ENCODE measurements at places on chromosomes 4 and X.

DNA sequence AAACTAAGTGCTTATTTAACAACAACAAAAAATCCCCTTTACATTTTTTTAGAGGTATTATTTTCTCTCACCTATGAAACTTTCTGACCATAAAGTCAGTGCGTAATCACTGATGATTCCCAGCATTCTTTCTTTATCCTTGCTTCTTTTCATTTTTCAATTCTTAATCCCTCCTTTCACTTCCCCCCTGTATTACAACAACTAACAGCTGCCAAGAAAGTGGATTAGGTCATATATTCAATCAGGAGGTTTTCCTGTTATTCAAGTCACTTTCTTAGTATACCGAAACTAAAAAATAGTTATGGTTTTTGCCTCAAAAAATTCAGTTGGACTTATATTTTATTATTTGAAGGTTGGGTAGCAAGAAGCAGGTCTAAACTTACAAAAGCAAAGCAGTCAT lies 2.1 kb upstream of the STAP1 start:
- no peak for DNase-seq

- DNase-seq: no peak
Measured at GRCh38 chrX:10157032-10157341, 212 bp downstream of the CLCN4 start.

GRCh38 chrX:43745938-43746721 lies 90.0 kb downstream of the MAOA start:
- no peak for DNase-seq

- DNase-seq: no peak
Measured at GRCh38 chrX:11367609-11368430, 74.6 kb downstream of the AMELX start.

DNA sequence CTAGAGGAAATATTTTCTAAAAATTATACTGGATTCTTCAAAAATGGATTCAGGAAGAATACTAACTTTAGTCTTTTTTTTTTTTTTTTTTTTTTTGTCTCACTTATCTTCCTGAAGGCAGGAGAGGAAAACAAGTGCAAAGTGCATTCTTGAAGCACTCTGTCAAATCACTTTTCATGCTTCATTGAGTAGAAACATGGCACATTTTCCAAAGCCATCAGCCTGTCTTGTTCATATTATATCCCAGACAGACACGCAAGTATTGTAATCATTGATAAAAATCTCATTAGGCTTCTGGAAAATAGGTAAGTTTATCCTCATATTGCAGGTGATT lies 1.2 kb downstream of the BBS12 start:
- no peak for DNase-seq

DNA sequence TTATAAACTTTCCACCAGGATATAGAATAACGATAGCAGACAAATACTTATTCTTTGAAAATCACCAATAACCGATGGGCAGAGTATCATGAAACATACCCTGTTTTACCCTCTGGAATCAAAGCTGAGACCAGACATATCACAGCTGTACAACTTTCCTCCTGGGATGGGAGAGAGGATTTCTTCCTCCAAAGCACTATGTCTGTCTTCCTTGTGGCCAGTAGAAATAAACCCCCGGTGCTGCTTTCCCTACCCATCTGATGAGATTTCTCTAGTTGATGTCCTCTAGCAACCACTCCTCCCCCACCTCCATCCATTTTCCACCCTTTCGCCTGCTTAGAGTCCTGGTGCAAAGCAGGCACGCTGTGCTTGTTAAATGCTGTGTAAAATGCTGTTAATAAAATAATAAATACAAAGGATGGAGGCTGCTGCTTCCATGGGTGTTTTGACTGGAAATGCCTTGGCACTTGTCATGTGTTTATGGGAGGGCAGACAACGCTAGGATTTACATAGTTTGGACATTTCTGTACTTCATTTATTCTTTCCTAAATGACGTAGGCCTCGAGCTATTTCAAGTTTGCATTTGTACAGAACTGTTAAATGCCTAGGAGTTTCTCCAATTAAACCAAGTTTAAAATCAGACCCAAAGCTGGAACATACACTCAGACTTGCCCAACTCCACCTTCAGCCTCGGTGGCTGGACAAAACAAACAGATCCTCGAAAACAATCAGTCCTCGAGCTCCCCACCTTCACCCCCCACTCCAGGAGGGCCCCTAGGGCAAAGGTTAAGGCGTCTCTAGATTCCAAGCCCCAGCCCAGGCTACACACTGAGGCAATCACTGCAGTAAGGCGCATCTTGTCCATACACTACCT lies 10.1 kb downstream of the BCOR start:
- no peak for DNase-seq

DNA sequence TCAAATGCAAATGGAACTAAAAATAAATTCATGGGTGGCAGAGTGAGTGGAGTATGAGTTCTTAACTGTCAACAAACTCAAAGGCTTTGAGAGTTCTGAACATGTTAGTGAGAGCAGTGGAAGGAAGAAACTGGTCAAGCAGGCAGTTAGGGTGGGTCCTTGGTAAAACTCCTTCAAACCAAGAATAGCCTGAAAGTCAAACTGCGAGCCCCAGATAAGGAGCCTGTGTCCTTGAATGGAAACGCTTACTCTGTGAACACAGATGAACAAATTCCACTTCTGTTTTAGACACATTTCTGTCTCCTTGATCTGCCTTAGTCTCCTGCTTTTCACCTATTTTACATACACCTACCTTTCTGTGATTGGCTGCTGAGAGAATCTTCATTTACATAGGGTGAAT lies 129.4 kb upstream of the PCDH18 start:
- no peak for DNase-seq

GRCh38 chr4:141066690-141067089 lies 66.6 kb downstream of the RNF150 start:
- no peak for DNase-seq

DNA sequence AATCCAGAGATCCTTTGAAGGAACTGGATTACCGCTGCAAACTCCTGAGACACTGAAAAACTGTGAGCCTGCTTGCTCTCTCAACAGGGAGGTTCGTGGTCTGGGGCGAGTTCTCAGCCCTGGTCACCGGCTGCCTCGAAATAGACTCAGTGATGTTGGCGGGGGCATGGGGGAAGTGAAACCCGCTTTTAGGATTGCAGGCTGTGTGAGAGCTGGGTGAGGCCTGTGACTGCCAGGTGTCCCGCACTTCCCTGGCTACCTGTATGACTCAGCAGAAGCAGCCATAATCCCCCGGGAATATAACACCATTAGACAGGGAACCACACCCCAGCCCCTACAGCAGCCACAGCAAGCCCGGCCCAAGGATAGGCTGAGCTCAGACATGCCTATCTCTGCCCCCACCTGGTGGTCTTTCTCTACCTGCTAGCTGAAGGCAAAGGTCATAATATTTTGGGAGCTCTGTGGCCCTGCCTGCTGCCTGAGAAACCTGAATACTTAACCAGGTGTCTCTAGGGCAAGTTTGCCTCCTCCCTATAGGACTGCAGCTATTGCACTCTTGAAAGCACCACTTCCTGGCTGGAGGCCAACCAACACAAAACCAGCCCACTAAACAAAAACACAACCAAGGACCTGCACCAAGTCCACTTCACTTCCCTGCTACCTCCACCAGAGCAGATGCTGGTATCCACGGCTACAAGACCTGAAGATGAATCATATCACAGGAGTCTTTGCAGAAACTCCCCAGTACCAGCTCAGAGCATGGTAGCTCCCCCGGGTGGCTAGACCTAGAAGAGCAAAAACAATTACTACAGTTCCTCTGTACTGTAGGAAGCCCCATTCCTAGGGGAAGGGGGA lies 202.0 kb downstream of the RRAGB start:
- DNase-seq: no peak

GRCh38 chr4:105558277-105558676 lies 5.9 kb downstream of the ARHGEF38 start:
- DNase-seq: no peak

DNA sequence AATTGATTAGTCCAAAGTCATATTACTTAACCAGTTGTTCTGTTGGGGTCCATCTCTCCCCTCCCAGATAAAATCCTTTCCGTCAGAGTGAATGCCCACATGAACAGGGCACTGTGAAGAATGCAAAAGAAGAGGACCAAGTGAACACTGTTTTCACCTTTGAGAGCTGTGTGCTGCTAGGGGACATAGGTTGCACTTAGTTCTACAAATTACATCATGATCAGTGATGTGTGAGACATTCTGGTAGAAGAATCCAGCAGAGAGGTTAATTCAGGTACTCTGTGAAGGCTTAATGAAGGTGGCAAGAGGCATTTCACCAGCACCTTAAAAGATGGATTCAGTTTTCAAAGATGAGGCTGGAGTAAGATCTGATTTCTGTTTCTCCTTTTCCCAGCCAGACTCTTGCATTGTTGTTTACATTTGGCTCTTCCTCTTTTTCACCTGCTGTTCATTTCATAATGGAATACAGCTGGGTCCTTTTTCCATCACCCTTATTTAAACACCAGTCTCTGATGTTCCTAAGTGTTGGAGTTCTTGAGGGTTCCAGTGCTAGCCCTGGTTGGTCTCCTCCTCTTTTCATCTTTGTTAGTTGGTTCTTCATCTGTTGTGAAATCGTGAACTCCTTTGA lies 10.9 kb downstream of the GAB1 start:
- DNase-seq: no peak

GRCh38 chr4:9989918-9990635 lies 31.2 kb downstream of the SLC2A9 start:
- no peak for DNase-seq

GRCh38 chr4:36173905-36174304 lies 70.4 kb downstream of the ARAP2 start:
- no peak for DNase-seq
